Right lobe of liver (tissue), 6 donors: ENCODE measurements at places on chromosomes 3 and 15. TPM values are rescaled to one million over a fixed set of nuclear protein-coding genes. Genes with fewer than 3 reads are reported as not detected.

Gene LOXL1
- total RNA-seq, result 0.57 TPM

Gene PLEKHO2
- 4.9 TPM for total RNA-seq

Gene RLBP1
- total RNA-seq, result not detected

Gene TMEM108
- not detected for total RNA-seq

Gene GNB4
- total RNA-seq, result 2.9 TPM

Gene GOLGA6D
- total RNA-seq, result 0.12 TPM

Gene FAM174B
- 4.4 TPM for total RNA-seq

DNA sequence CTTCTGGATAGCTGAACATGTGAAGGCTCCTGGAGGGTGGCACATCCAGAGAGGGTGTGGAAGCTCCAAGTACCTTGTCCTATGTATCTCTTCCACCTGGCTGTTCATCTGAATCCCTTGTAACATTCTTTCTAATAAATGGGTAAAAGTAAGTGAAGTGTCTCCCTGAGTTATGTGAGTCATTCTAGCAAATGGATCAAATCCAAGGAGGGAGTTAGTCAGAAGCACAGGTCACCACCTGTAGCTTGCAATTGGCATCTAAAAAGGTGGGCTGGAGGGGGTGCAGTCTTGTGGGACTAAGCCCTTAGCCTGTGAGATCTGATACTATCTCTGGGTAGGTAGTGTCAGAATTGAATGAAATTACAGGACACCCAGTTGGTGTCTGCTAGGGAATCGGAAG lies 71.0 kb downstream of the WWTR1 start:
- DNase-seq, result no peak
- no peaks in the 10 kb centered on the region for H3K36me3 ChIP-seq
- H3K27ac ChIP-seq, result no peak overlapping the region
- peaks cover 7% of the 10 kb centered on the region for H3K4me1 ChIP-seq
- no peaks in the 10 kb centered on the region for H3K27me3 ChIP-seq

GRCh38 chr3:179615458-179616173 lies 11.0 kb downstream of the NDUFB5 start:
- no peak for DNase-seq
- no peaks in the 10 kb centered on the region for H3K4me1 ChIP-seq
- no peaks in the 10 kb centered on the region for H3K27me3 ChIP-seq
- no peak overlapping the region for H3K4me3 ChIP-seq
- H3K36me3 ChIP-seq, result no peaks in the 10 kb centered on the region
- H3K27ac ChIP-seq, result no peak overlapping the region

DNA sequence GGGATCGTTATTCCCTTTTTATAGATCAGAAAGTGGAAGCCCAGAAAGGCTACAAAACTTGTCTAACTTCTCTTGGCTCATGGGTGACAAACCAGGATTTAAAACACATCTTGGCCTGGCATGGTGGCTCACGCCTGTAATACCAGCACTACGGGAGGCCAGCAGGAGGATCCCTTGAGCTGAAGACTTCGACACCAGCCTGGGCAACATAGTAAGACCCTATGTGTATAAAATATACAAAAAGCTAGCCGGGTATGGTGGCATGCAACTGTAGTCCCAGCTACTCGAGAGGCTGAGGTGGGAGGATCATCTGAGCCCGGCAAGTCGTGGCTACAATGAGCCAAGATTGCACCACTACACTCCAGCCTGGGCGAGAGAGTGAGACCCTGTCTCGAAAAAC lies 479.1 kb downstream of the MAGI1 start:
- DNase-seq, result no peak
- no peaks in the 10 kb centered on the region for H3K4me1 ChIP-seq
- no peaks in the 10 kb centered on the region for H3K36me3 ChIP-seq
- no peak overlapping the region for H3K4me3 ChIP-seq
- H3K27me3 ChIP-seq, result no peaks in the 10 kb centered on the region

DNA sequence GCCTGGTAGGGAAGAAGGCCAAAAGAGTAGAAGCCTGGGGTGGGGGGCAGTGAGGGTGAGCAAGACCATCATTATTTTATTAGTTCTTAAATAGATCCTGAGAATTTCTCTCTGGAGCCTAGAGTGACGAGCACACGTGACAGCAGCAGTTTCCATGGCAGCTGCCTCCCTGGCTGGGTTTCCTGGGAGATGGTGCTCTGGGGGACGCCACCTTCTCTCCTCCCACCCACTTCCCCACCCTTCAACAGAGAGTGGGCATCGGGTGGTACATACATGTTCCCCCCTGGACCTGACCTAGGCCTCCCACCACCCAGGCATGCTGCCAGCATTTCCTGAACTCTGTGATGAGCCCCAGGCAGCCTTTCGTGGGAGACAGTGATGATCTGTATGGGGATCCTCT lies 12.9 kb downstream of the CELF6 start:
- H3K4me1 ChIP-seq, result no peaks in the 10 kb centered on the region
- DNase-seq, result no peak
- no peaks in the 10 kb centered on the region for H3K27me3 ChIP-seq
- H3K36me3 ChIP-seq, result no peaks in the 10 kb centered on the region

DNA sequence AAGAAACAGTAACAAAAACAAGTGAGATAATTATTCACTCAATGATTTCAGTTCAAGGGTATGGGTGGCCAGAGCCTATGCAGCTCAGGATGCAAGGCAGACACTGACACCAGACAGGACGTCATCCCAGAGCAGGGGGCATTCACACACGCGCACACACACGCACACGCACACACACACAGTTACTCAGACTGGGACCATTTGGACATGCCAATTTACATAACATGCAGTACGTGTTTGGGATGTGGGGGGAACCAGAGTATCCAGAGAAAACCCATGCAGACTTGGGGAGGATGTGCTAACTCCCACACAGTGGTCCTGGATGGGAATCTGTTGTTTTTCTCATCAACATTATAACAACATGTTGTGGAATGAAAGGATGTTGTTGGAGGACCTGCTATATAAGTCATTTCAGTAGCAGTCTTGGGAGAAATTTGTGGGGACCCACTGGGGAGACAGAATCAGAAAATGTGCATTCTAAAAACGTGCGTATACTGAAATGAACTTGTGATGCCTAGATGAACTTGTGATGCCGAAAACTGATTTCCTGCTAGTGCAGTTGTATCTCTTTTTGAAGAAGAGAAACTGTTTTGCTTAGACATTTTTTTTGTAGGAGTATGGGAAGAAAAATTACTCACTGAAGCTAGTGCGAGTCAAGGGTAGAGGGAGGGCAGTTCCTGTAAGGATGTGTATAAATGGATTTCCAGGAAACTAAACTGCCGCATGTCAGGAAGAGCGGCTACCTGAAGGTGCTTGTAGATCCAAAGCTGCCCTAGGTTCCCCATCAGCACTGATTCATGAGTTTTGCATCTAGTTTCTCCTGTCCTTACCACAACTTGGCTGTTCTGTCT lies 25.2 kb downstream of the CD200 start:
- H3K27ac ChIP-seq, result no peak overlapping the region
- H3K27me3 ChIP-seq, result no peaks in the 10 kb centered on the region
- H3K4me3 ChIP-seq, result no peak overlapping the region
- H3K36me3 ChIP-seq, result no peaks in the 10 kb centered on the region

- no peaks in the 10 kb centered on the region for H3K27me3 ChIP-seq
- no peaks in the 10 kb centered on the region for H3K4me1 ChIP-seq
- H3K4me3 ChIP-seq, result no peak overlapping the region
- no peak overlapping the region for H3K27ac ChIP-seq
Measured at GRCh38 chr15:25741256-25741580, 121.9 kb downstream of the ATP10A start.

GRCh38 chr3:184361932-184362667 lies 590 bp downstream of the POLR2H start:
- no peaks in the 10 kb centered on the region for H3K27me3 ChIP-seq
- H3K27ac ChIP-seq, result peak overlapping the region; percentile 99
- no peaks in the 10 kb centered on the region for H3K36me3 ChIP-seq
- no peaks in the 10 kb centered on the region for H3K4me1 ChIP-seq

DNA sequence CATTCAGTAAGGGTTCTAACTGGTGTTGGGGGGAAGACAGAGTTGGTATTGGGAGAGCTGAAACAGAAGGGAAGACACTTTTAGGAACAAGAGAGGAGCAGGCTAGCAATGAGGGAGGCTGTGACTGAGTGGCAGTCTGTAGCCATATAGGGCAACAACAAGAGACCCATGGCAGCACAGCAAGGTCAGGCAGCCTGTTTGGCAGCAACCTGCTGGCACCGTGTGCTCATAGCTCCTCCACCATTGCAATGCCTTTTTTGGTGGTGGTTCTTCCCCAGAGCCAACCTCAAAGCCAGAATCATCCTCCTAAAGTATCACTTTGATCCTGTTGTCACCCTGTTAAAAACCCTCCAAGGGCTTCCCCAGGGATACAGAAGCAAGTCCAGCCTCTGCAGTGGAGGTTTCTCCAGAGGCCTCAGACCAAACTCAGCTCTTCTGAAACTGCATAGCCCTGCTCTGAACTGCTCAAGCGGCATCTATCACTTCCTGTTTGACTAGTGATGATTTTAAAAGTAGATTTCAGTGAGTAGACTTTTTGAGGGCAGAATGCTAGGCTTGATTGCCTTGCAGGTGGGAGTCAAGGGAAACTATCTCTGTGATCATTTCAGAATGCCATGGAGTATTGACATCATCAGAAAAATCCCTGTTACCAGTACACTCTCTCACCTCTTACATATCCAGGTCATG lies 176.9 kb downstream of the STAC start:
- H3K4me3 ChIP-seq, result no peak overlapping the region
- H3K36me3 ChIP-seq, result no peaks in the 10 kb centered on the region
- H3K4me1 ChIP-seq, result no peaks in the 10 kb centered on the region
- H3K27me3 ChIP-seq, result no peaks in the 10 kb centered on the region

DNA sequence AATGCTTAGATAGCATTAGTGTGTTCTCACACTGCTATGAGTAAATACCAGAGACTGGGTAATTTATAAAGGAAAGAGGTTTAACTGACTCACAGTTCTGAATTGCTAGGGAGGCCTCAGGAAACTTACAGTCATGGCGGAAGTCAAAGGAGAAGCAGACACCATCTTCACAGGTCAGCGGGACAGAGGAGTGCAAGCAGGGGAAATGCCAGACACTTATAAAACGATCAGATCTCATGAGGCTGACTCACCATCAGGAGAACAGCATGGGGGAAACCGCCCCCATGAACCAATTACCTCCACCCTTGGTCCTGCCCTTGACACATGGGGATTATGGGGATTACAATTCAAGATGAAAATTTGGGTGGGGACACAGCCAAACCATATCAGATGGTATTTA lies 381.5 kb upstream of the DPPA4 start:
- H3K36me3 ChIP-seq, result no peaks in the 10 kb centered on the region
- H3K4me1 ChIP-seq, result no peaks in the 10 kb centered on the region
- H3K27me3 ChIP-seq, result no peaks in the 10 kb centered on the region
- no peak overlapping the region for H3K4me3 ChIP-seq
- DNase-seq, result no peak

DNA sequence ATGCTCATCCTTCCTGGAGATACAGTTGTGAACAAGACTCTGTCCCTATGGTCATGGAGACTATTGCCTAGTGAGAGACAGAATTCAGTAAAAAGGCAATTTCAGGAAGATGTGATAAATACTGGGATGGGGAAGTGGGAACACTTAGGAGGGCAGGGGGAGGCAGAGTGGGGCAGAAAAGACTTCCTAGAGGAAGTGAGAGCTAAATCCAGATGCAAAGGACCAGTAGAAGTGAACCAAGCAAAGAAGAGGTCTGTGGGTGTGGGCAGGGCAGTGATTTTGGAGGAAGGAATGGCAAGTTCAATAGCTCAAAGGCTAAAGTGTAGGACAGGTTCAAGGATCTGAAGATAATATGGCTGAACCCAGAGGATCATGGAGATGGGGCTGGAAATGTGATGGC lies 68.9 kb downstream of the CD200R1L start:
- no peaks in the 10 kb centered on the region for H3K4me1 ChIP-seq
- H3K36me3 ChIP-seq, result no peaks in the 10 kb centered on the region
- no peak for DNase-seq
- no peak overlapping the region for H3K27ac ChIP-seq

DNA sequence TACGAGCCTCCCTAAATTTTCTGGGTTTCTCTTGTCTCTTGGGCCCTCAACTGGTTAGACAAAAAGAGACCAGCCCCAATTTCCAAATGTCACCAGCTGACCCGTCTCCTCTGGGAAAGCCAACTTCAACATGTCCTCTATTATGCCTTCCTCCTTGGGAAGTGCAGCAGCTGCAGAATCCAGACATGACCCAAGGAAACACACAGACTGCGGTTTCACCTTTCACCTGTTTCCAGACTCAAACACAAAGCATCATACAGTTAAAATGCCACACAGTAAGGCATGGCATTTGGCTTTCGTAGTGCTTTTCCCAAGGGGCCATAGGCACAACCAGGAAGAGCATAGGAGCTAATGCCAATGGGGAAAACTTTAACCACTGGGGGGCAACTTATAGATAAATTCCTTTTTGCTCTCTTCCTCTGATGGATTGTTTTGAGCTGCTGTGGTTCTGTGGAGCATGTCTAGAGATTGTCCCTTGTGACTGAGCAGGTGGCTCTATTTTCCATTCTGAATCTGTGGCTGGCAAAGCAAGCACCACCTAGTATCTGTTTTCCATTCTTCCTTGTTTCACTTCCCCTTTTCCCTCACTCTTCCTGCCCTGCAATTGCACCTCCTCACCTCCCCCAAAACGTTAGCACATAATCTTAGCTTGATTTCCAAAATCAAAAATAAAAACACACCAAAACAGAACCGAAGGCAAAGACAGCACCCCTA lies 49.3 kb downstream of the HHLA2 start:
- no peaks in the 10 kb centered on the region for H3K36me3 ChIP-seq
- no peaks in the 10 kb centered on the region for H3K27me3 ChIP-seq
- no peak for DNase-seq
- no peaks in the 10 kb centered on the region for H3K4me1 ChIP-seq

GRCh38 chr3:147813256-147813655 lies 404.1 kb downstream of the ZIC1 start:
- H3K27ac ChIP-seq, result no peak overlapping the region
- no peaks in the 10 kb centered on the region for H3K4me1 ChIP-seq
- no peak overlapping the region for H3K4me3 ChIP-seq
- DNase-seq, result no peak
- H3K36me3 ChIP-seq, result no peaks in the 10 kb centered on the region
- no peaks in the 10 kb centered on the region for H3K27me3 ChIP-seq

- no peaks in the 10 kb centered on the region for H3K36me3 ChIP-seq
- no peak overlapping the region for H3K4me3 ChIP-seq
- no peaks in the 10 kb centered on the region for H3K4me1 ChIP-seq
Measured at GRCh38 chr3:176352716-176353334, 844.5 kb downstream of the TBL1XR1 start.

DNA sequence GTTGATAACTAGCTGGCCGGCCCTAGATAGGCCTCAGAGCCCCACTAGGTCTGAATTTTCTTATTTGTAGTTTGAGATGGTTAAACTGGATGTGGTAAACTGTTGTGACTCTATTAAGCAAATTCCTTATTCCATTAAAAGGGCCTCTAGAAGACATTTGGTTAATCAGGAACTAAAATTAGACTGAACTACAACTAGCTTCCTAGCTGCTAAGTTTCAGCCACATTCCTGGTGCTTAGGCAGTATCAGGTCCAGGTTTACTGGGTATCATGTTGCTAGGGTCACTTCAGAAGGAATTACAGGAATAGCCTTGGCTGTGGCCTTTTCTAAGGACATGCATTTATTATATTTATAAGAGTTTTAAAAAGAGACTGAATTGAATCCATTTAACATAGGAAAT lies 136.3 kb downstream of the PLD1 start:
- H3K36me3 ChIP-seq, result no peaks in the 10 kb centered on the region
- no peaks in the 10 kb centered on the region for H3K27me3 ChIP-seq
- H3K4me1 ChIP-seq, result no peaks in the 10 kb centered on the region
- no peak overlapping the region for H3K27ac ChIP-seq
- no peak for DNase-seq
